ENCODE measurements at places on chromosomes 2 and 18. TPM values are rescaled to one million over a fixed set of nuclear protein-coding genes. Genes with fewer than 3 reads are reported as not detected.

Gene GAL3ST2
- total RNA-seq, result 0.56 TPM

Gene SH3BP4
- total RNA-seq, result 27.2 TPM

Gene RBM43
- total RNA-seq, result 1.6 TPM

Gene PMAIP1
- 0.22 TPM for total RNA-seq

Gene HOXD10
- not detected for total RNA-seq

Gene SCYGR4
- total RNA-seq, result not detected

Gene LINC00305
- total RNA-seq, result not detected

Gene NMUR1
- total RNA-seq, result 0.67 TPM

Gene DNAJC5G
- total RNA-seq, result 0.59 TPM

Gene MDH1B
- 1.1 TPM for total RNA-seq

Gene AQP12B
- not detected for total RNA-seq

Gene GLI2
- total RNA-seq, result 3.5 TPM

Gene IL36A
- total RNA-seq, result not detected

Gene NT5C1B
- not detected for total RNA-seq

Gene IL1F10
- total RNA-seq, result not detected

Gene METTL8
- 16.3 TPM for total RNA-seq

Gene NCOA1
- 43.6 TPM for total RNA-seq

Gene NAT8
- total RNA-seq, result not detected

Gene MZT2B
- 157 TPM for total RNA-seq

Gene REG1B
- not detected for total RNA-seq

Gene SPATS2L
- 103 TPM for total RNA-seq

Gene SNRNP27
- 61.7 TPM for total RNA-seq

Gene ANKRD44
- 10.1 TPM for total RNA-seq

Gene EVX2
- not detected for total RNA-seq

Gene SIX3
- not detected for total RNA-seq

Gene RIT2
- not detected for total RNA-seq

Gene SERPINB13
- not detected for total RNA-seq

Gene CRYGB
- total RNA-seq, result not detected

Gene NR4A2
- total RNA-seq, result 3.7 TPM

Gene PCARE
- total RNA-seq, result 2.2 TPM

Gene COL4A4
- 3.8 TPM for total RNA-seq

Gene ZNF516
- 14.0 TPM for total RNA-seq

Gene GCG
- total RNA-seq, result not detected

All from right atrium auricular region (tissue), 2 donors.